ENCODE measurements at places on chromosomes 12 and 14. TPM values are rescaled to one million over a fixed set of nuclear protein-coding genes. Genes with fewer than 3 reads are reported as not detected.

DNA sequence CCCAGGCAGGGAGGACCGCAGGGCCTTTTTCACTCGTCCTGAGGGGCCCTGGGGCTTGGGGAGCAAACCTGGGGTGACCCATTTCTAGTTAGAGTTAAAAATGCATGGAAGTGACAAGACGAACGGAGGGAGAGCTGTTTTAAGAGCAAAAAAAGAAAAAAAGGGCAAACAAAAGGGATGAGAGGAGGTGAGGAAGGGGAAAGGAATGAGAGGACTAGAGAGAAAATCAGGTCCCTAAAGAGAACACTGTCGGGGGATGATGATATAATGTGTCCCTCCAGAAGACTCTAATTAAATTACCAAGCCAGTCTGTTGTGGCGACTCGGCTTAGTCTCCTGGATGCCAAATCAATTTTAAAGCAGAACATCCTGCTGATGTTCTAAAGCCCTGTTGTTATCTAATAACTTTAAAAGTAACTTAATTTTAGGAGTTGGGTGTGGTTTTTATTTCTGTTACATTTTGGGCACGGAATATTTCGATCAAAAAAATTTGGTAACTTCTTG, 1.1 kb downstream of the ANO6 start:
- no peak for DNase-seq

The DCAF11 gene
- 43.3 TPM for polyA plus RNA-seq

The SLC7A8 gene
- 3.6 TPM for polyA plus RNA-seq

GRCh38 chr12:14043776-14044175, 62.4 kb upstream of the GRIN2B start:
- no peak for DNase-seq

The KRT3 gene
- polyA plus RNA-seq, result not detected

GRCh38 chr12:53983950-53984572, 885 bp upstream of the HOXC10 start:
- DNase-seq, result no peak

The DNAJC22 gene
- polyA plus RNA-seq, result 0.17 TPM

The APOF gene
- polyA plus RNA-seq, result not detected

DNA sequence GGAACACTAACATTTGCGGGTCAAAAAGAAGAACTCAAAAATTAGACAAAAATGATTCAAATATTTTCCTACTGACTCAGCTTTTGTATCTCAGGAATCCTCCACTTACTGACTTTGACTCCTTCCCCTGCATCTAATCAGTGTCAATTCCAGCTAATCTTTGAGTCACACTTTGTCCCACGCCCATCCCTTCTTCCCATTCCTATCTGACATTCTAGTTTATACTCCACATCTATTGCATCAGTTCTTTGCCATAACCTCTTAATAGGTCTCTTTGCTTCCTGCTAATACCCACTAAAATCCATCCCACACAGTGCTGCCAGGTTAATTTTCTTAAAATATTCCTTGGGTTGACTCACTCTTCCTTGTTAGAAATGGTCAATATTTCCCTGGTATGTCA, 19.1 kb downstream of the BBS10 start:
- DNase-seq, result peak; percentile 83

- no peak for DNase-seq
Measured at GRCh38 chr12:108905725-108906124, 25.8 kb downstream of the DAO start.

The CLEC4C gene
- not detected for polyA plus RNA-seq

DNA sequence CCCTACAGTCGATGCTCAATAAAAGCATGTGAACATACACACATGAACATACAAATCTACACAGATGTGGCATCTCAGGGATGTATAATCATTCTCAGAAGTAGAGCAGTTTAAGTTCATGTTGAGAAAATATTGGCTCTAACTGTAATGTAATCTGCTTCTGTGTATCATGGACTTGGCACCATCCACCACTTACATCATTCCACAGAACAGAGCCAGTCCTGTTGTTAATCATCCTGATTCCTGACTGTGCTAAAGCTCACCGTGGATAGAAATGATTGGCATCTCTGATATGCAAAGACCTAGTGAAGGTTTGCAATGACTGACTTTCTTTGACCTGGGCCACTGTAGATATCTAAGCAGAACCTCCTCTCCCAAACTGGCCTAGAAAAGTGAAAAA, 1141.3 kb downstream of the BCL11B start:
- DNase-seq, result no peak

The GPR68 gene
- 0.85 TPM for polyA plus RNA-seq

The LIN7A gene
- polyA plus RNA-seq, result 2.7 TPM

The IL26 gene
- not detected for polyA plus RNA-seq

GRCh38 chr12:47881826-47882427, 22.9 kb downstream of the VDR start:
- DNase-seq, result peak; percentile 93

The FAM186B gene
- polyA plus RNA-seq, result 1.7 TPM

GRCh38 chr12:80232837-80233236, 133.5 kb downstream of the OTOGL start:
- no peak for DNase-seq

The RIPK3 gene
- polyA plus RNA-seq, result 0.78 TPM

- no peak for DNase-seq
Measured at GRCh38 chr14:57834961-57835360, 30.9 kb downstream of the SLC35F4 start.

GRCh38 chr12:38411426-38411825, 94.9 kb downstream of the ALG10B start:
- no peak for DNase-seq

The CLEC1A gene
- polyA plus RNA-seq, result 3.7 TPM

DNA sequence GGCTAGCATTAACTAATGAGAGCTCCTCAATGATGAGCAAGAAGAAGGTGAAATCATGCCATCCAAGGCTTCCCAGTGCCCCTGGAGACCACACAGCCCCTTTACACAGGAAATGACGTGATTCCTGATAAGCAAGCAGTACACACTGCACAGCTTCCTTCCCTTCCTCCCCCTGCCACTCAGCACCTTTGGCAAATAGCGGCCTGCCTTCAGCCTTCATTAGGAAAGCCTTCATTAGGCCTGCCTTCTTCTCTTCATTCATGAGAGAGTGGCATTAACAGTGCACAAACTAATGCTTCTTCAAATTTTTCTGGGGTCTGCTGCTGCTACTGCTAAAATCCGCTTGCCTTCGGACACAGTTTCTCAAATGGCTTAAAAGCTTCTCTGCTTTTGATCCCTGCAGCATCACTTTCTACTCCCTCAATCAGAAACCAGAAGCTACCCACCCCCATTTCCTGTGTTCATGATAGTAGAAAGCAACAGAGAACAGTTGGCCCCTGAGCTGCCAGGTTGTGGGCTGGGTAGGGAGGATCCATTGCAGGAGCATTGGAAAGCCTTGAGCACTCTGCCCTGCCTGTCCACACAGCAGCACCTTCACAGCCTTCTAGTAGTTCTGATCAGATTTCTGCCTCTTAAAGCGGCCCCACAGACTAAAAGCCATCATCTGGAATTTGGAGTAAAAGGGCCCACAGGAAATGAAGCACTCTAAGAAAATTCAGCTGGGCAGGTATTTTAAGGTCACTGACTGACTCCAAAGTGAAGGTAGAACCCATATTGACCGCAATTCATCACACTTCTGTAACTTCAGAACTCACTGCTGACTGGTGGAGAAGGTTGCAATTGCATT, 103.8 kb upstream of the ETV6 start:
- DNase-seq, result no peak

GRCh38 chr12:128510511-128510910, 243.5 kb downstream of the TMEM132C start:
- DNase-seq, result no peak

GRCh38 chr12:46320731-46321130, 51.8 kb downstream of the SLC38A2 start:
- no peak for DNase-seq

The GOLGA3 gene
- 33.7 TPM for polyA plus RNA-seq

DNA sequence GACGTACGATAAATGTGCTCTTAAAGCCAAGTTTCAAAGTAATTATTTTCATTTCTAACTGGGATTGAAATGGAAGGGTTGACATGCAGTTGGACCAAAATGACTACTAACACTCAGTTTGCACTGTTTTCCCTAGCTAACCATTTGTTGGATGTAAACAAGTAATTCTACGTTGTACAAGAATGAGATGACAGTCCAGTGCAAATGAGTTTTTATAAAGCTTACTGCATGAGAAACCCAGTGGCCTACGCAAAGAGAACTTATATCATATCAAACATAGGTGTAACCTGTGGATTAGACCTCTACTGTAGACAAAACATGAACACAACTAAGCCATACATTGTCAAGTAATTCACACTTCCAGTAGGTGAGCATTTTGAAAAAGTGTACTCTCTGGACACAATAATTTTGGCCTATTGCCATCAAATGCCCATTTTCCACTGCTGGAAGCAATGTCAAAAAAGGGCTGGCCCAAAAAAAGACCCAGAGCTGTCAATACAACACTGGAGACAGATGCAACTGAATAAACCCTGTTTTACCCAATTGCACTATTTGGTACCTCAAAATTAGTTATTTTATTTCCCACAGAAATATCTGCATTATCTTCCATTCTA, 12.8 kb downstream of the SLC38A2 start:
- no peak for DNase-seq

DNA sequence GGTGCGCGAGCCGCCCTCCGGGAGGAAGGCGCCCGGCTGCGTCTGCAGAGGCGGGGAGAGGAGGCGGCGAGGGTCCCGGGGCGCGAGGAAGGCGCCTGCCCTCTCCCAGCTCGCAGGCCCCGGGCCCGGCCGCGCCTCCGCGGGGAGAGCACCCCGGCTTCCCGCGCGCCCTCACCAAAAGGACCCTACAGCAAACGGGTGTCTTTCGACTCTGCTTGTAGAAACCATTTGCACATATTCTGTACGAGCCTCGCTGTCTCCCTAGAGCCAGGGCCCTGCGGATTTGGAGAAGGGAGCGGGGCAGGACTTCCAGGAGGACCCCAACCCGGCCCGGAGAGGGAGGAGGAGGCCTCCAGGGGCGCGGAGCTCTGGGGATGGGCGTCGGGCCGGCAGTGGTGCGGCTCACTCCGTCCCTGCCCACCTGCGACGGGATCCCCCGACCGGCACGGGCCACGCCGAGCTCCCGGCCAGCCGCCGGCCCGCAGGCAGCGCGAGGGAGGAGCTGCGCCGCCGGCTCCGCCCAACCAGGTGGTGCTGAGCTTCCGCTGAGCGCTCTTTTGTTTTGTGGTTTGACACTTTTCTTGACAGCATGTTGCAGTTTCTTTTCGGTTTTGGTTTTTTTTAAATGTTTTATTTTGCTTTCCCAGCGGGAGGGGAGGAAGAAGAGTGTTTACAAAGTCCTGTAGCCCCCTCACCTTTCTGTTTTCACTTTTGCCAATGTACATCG, 103.3 kb upstream of the FKBP4 start:
- DNase-seq, result no peak

DNA sequence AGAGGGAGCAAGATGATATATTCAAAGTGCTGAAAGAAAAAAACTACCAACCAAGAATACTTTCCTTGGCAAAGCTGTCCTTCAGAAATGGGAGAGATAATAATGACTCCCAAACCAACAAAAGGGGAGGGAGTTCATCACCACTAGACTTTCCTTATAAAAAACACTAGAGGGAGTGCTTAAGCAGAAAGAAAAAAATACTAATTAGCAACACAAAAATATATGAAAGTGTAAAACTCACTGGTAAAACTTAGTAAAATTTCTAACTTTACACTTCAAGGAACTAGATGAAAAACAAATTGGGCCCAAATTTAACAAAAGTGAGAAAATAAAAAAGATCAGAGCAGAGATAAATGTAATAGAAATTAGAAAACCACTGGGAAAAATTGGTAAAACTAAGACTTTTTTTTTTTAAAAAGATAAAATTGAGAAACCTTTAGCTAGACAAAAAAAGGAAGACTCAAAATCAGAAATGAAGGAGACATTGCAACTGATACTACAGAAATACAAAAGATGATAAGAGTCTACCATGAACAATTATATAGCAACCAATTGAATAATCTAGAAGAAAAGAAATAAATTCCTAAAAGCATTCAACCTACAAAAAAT, 60.4 kb upstream of the FAR2 start:
- no peak for DNase-seq

The TC2N gene
- 9.3 TPM for polyA plus RNA-seq

The NFE2 gene
- 3.0 TPM for polyA plus RNA-seq

DNA sequence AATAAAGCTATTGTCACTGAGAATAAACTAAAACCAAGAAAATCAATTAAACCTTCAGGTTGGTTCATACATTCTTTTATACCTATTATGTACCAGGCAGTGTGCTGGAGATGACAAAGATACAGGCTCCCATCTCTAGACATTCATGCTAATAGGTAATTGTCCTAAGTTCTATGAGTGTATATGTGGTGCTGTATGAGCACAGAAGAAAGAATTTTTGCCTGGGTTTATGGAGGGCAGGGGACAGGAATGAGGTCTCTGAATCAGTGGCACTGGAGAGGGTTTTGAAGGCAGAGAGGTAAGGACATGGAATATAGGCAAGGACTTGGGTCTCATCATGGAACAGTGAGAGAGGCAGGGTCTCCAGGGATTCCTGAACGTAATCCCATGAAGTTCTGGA, 38.7 kb downstream of the MAP1LC3B2 start:
- DNase-seq, result no peak

The DTX1 gene
- polyA plus RNA-seq, result 3.4 TPM

The CLEC4E gene
- not detected for polyA plus RNA-seq

The FAM222A gene
- 6.6 TPM for polyA plus RNA-seq

GRCh38 chr12:12334367-12335040, 15.5 kb downstream of the MANSC1 start:
- DNase-seq, result no peak

GRCh38 chr12:52201451-52201839, 9.6 kb upstream of the KRT80 start:
- DNase-seq, result no peak

GRCh38 chr12:33546004-33546403, 106.4 kb upstream of the SYT10 start:
- DNase-seq, result no peak

DNA sequence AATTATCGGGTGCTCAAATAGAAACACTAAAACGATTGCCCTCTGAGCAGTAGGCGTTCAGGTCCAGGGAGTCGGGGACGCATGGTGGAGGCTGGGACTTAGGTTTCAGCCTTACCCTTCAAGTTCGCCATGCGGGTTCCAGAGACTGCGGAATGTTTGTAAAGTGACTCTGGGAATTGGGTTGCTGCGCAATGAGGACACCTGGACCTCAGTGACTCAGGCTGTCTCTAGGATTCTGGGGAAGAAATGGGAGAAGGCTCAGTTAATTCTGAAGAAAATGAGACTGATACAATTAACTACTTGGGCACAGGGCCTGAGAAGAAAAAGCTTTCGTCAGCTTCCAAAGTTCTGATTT, 1.1 kb downstream of the LGALS3 start:
- DNase-seq, result no peak

The TTC6 gene
- polyA plus RNA-seq, result 0.18 TPM

- no peak for DNase-seq
Measured at GRCh38 chr14:101257551-101257950, 303.7 kb upstream of the DIO3 start.

- DNase-seq, result no peak
Measured at GRCh38 chr14:69716478-69717187, 50.3 kb upstream of the SRSF5 start.

All from muscle of back (tissue), 13 donors.